ENCODE measurements at places on chromosomes 12 and 14. TPM values are rescaled to one million over a fixed set of nuclear protein-coding genes. Genes with fewer than 3 reads are reported as not detected.

DNA sequence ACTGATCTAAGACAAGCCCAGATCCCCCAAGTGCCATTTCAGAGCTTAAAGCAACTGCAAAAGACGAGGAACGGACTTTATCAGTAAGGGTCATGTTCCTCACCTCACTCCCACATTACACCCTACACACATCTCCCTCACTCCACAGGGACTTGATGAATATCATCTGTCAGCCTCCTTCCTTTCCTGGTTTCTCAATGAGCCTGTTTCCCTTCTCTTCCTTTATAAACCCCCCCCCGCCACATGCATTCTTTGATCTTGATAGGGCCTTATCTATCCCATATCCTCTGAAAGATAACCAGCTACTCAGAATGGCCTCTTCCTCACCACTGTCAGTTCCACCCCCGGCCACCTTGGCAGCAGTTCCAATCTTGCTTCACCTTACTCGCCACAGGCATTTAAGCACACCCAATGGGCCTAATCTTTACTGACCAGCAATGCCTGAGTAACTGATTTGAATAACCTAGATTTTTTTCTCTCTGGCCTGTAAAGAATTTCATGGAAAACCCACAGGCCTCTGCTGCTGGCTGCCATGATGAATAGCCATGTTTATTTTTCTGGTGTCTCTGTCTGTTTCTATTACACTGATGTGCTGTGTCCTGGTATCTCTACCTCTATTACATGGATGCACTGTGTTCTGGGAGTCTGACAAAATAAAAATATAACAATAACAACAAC lies 138.7 kb downstream of the PHLDA1 start:
- H3K36me3 ChIP-seq, result no peaks in the 10 kb centered on the region
- DNase-seq, result no peak
- no peaks in the 10 kb centered on the region for H3K27me3 ChIP-seq
- no peak overlapping the region for H3K4me3 ChIP-seq
- H3K4me1 ChIP-seq, result no peaks in the 10 kb centered on the region
- no peak overlapping the region for H3K27ac ChIP-seq

DNA sequence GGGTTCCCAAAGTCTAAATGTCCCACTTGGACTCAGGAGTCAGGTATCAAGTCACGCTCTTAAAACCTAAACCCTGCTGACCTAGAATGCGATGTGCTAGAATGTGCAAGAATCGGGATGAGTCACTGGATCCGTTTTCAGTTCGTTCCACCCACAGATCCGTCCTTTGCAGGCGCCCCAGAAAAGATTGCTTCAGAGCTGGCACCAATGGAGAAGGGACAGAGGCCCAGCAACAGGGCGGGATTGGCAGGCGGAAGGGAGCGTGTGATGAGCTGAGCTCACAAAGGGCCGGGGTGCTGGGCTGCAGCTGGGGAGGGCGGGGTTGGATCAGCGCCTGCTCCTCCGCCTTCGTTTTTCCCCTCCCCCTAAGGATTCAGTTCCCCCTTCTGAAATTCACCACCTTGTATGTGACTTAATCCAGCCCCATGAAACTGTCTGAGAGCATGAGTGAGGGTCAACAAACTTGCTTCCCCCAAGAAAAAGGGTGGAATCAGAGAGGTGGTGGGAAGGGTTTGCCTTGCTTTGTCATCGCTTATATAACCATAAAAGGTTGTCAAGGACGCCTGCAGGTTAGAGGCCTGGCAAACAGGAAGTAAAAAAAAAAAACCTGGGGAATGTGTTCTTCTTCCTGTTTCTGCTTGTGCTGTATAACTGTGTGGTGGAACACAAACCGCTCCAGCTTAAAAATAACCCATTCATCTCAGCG lies 2.8 kb upstream of the UBC start:
- no peaks in the 10 kb centered on the region for H3K27me3 ChIP-seq
- peak; percentile 91 for DNase-seq
- H3K36me3 ChIP-seq, result peaks cover 17% of the 10 kb centered on the region
- H3K27ac ChIP-seq, result peak overlapping the region; percentile 88
- peaks cover 29% of the 10 kb centered on the region for H3K4me1 ChIP-seq

DNA sequence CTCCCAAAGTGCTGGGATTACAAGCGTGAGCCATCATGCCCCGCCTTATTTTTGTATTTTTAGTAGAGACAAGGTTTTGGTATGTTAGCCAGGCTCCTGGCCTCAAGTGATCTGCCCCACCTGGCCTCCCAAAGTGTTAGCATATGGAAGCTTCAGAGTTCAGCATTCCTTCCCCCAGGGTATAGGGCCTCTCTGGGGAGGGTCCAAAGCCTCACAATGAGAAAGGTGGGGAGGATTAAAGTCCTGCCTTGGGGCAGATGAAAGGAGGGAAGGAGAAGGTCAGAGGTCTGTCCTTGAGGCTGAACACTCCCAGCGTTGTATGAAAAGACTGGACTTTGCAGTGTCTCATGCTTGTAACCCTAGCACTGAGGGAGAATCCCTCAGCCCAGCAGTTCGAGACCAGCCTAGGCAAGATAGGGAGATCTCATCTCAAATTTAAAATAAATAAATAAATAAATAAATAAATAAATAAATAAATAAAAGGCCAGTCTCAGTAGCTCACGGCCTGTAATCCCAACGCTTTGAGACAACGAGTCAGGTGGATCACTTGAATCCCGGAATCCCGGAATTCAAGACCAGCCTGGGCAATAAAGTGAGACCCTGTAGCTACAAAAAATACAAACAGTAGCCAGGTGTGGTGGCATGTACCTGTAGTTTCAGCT lies 22.0 kb upstream of the RCOR1 start:
- H3K4me1 ChIP-seq, result peaks cover 16% of the 10 kb centered on the region
- H3K27ac ChIP-seq, result no peak overlapping the region
- no peak for DNase-seq
- no peaks in the 10 kb centered on the region for H3K36me3 ChIP-seq

DNA sequence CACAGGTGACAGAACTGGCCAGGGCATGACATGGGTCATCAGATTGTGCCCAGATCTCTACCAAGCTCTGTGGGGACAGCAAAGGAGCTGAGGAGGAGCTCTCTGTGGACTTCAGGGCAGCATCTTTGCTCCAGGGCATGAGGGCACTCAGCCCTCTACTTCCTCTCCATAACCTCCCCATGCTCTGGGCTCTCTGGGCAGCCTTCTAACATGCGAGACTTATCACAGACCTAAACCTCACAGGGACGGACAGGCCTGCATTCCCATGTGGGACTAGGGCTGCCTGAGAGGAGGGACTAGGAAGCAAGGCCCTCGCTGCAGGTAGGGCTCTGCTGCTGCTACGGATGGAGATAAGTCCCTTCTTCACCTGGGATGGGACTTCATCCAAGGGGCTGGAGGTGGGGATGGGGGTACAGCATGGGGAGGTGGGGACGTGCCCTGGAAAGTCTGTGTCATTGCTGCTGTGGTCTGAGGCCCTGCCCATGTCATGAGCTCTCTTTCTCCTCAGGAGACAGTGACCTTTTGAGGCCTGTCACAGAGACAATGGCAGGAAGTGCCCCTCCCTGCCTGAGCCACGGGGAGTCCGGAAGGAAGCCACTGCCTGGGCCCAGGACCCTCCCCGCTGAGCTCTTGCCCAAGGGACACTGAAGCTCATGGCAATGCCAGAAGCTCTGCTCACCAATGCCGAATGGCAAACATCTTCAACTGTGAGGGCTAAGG lies 44.1 kb downstream of the PITPNM2 start:
- H3K4me3 ChIP-seq, result no peak overlapping the region
- no peaks in the 10 kb centered on the region for H3K27me3 ChIP-seq
- peaks cover 65% of the 10 kb centered on the region for H3K4me1 ChIP-seq
- peak overlapping the region; percentile 89 for H3K27ac ChIP-seq

GRCh38 chr12:128916425-128916824 lies 63.1 kb downstream of the GLT1D1 start:
- peaks cover 4% of the 10 kb centered on the region for H3K4me1 ChIP-seq
- H3K36me3 ChIP-seq, result no peaks in the 10 kb centered on the region
- H3K4me3 ChIP-seq, result no peak overlapping the region
- DNase-seq, result no peak

OVCH1 gene
- total RNA-seq, result 0.19 TPM

GRCh38 chr12:109304485-109304884 lies 4.6 kb downstream of the FOXN4 start:
- H3K27ac ChIP-seq, result no peak overlapping the region
- no peak overlapping the region for H3K4me3 ChIP-seq
- no peaks in the 10 kb centered on the region for H3K36me3 ChIP-seq
- peaks cover 2% of the 10 kb centered on the region for H3K4me1 ChIP-seq
- DNase-seq, result no peak

- H3K27ac ChIP-seq, result peak overlapping the region; percentile 71
- no peak for DNase-seq
- H3K36me3 ChIP-seq, result no peaks in the 10 kb centered on the region
- H3K27me3 ChIP-seq, result peaks cover 51% of the 10 kb centered on the region
- H3K4me1 ChIP-seq, result peaks cover 9% of the 10 kb centered on the region
- H3K4me3 ChIP-seq, result peak overlapping the region; percentile 63
Observed at GRCh38 chr12:6199531-6200255, 507 bp upstream of the CD9 start.

GRCh38 chr12:14905269-14906004 lies 19.8 kb upstream of the MGP start:
- no peak for DNase-seq
- H3K27ac ChIP-seq, result peak overlapping the region; percentile 20
- H3K4me3 ChIP-seq, result no peak overlapping the region
- no peaks in the 10 kb centered on the region for H3K36me3 ChIP-seq

RERG gene
- total RNA-seq, result 1.4 TPM

PRICKLE1 gene
- 1.4 TPM for total RNA-seq

- no peak overlapping the region for H3K27ac ChIP-seq
- H3K4me3 ChIP-seq, result no peak overlapping the region
- no peak for DNase-seq
- no peaks in the 10 kb centered on the region for H3K27me3 ChIP-seq
Observed at GRCh38 chr12:127785540-127785939, 481.4 kb upstream of the TMEM132C start.

GRCh38 chr12:10716277-10716676 lies 6.8 kb downstream of the YBX3 start:
- H3K27ac ChIP-seq, result no peak overlapping the region
- H3K4me3 ChIP-seq, result no peak overlapping the region
- no peak for DNase-seq
- H3K36me3 ChIP-seq, result no peaks in the 10 kb centered on the region
- no peaks in the 10 kb centered on the region for H3K27me3 ChIP-seq

ABHD4 gene
- total RNA-seq, result 3.4 TPM

GRCh38 chr12:105425254-105426174 lies 95.0 kb downstream of the C12orf75 start:
- no peaks in the 10 kb centered on the region for H3K27me3 ChIP-seq
- H3K4me3 ChIP-seq, result no peak overlapping the region
- H3K4me1 ChIP-seq, result no peaks in the 10 kb centered on the region
- no peak overlapping the region for H3K27ac ChIP-seq

DNA sequence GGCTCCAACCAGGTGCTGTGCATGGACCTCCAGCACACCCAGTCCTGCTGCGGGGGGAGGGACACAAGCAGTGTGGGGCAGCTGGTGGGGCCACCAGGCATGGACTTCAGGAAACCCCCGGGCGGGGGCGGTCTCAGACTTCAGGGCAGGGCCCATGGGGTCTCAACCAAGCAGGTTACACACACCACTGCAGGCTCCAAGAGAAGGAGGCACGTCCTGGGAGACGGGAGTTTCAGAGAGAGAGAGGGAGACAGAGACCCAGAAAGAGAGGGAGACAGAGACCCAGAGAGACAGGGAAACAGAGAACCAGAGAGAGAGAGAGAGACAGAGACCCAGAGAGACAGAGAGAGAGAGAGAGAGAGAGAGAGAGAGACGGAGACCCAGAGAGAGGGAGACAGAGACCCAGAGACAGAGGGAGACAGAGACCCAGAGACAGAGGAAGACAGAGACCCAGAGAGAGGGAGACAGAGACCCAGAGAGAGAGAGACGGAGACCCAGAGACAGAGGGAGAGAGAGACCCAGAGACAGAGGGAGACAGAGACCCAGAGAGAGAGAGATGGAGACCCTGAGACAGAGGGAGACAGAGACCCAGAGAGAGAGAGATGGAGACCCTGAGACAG lies 128.9 kb downstream of the NCOR2 start:
- no peaks in the 10 kb centered on the region for H3K27me3 ChIP-seq
- no peak overlapping the region for H3K27ac ChIP-seq
- DNase-seq, result no peak

NTF3 gene
- total RNA-seq, result 0.61 TPM

DNA sequence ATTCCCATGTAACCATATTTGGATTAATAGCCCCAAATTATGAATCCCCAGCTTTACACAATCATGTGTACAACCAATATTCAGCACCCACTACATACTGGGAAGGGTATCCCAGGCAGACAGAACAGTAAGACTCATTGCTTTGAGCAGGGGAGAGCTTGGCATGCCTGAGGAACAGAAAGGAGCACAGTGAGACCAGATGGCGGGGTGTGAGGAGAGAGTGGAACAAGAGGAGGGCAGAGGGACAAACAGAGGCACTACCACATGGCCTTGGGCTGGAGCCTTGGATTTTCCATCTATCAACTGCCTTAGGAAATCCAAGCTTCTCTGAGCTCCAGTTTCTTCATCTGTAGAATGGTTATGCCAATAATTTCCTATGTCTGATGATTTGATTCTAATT lies 3.8 kb downstream of the DGKA start:
- peaks cover 73% of the 10 kb centered on the region for H3K36me3 ChIP-seq
- peak overlapping the region; percentile 75 for H3K4me3 ChIP-seq
- DNase-seq, result no peak
- peaks cover 30% of the 10 kb centered on the region for H3K4me1 ChIP-seq

MIPOL1 gene
- 2.5 TPM for total RNA-seq

KRT85 gene
- total RNA-seq, result 0.24 TPM

DNA sequence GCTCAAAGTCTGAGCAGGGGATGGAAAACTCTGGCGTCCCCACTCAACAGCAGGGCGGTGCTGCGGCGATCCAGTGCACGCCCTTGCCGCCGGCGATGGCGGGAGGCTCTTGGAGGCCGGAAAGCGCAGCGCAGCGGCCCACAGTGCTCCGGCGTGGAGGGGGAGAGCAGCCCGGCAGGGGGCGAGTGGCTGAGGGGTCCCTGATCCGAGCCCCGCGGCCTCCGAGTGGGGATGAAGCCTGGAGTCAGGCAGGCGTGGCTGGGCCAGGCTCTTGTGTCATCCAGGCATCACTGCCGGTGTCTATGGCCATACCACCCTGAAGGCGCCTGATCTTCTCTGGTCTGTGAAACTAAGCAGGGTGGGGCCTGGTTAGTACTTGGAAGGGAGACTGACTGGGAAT lies 183.1 kb downstream of the ALG10 start:
- DNase-seq, result no peak
- no peak overlapping the region for H3K4me3 ChIP-seq
- H3K27me3 ChIP-seq, result no peaks in the 10 kb centered on the region
- H3K27ac ChIP-seq, result no peak overlapping the region
- H3K4me1 ChIP-seq, result no peaks in the 10 kb centered on the region

APOF gene
- not detected for total RNA-seq

- no peaks in the 10 kb centered on the region for H3K36me3 ChIP-seq
- H3K4me3 ChIP-seq, result peak overlapping the region; percentile 78
- H3K27me3 ChIP-seq, result peaks cover 45% of the 10 kb centered on the region
- peak; percentile 22 for DNase-seq
Observed at GRCh38 chr14:72894623-72895378, 900 bp upstream of the DPF3 start.

DNA sequence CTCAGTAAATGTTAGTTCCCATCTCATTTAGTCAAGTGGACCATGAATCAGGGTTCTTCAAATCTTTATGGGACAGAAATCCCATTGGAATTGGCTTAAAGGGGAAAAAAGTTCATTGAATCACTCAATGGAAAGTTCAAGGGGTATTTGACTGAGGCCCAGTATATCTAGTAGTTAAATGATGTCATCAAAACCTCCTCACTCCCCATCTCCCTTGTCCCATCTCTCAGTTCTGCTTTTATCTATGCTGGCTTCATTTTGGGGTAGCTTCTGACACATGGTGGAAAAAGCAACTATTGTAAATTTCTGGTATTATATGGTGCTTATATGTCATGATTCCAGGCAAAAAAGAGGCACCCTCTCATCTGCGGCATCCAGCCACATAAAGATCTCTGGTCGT lies 51.9 kb downstream of the DAAM1 start:
- H3K27me3 ChIP-seq, result no peaks in the 10 kb centered on the region
- no peak for DNase-seq
- no peaks in the 10 kb centered on the region for H3K4me1 ChIP-seq
- H3K4me3 ChIP-seq, result no peak overlapping the region

Data from thymus (tissue), 14 donors.